Sciatic nerve (tissue), 2 donors: ENCODE measurements at places on chromosomes 5 and 9. TPM values are rescaled to one million over a fixed set of nuclear protein-coding genes. Genes with fewer than 3 reads are reported as not detected.

DNA sequence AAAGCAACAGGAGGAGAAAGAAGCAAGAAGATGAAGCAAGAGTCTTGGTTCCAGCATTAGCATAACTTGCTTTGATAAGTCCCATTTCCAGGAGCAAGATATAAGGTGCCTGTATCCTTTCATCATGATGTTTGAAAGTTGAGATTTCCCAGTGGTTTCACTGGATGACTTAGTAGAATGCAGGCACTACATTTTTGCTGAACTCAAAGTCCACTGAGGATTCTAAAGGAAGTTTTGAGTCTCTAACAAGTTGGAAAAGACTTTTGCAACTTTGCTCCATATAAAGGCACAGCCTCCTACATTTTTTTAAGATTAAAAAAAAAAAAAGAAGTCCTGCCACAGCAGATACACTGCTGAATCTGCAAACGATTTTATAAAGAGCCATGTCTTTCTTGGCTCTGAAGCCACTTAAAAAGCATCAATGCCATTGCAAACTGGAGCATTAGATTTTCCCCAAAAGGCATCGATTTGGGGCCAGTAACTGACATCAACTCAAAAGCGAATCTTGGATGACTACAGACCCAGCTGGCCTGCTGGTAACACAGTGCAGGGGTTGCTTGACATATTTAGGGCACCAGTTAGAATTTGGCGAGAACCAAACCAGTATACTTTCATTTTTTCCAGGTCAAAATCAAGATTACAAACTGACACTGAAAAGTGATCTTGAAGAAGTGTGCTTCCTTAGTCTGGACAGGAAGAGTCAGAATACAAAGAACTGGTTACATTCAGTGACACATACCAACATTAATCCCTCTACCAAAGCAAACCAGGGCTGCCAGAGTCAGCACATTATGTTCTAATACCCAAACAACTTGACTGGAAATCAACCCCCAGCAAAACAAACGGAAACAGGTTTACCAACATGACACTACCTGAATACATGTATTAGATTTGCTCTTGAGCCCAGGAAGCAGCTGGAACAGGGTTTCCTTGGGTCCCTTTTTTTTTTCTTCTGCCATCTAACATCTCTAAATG lies 39.1 kb upstream of the KCNV2 start:
- DNase-seq: no peak

Gene NEUROG1
- not detected for total RNA-seq

GRCh38 chr9:26324786-26325443 lies 567.7 kb downstream of the CAAP1 start:
- no peak for DNase-seq

DNA sequence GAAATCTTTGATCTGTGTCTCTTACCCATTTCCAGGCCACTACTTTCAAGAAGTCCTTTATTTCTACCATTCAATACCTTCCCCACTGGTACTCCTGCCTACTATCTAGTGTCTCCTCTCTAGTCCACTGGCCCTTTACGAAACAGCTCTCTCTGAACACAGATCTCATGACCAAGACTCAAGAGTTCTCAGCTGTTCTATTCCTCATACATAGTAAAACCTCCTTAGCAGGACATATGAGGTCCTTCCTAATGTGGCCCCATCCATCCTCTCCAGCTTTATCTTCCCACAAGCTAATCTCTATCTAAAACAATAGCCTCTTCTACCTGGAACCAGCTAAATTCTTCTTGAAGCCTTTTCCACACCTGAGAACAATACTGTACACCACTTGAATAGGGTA lies 2.6 kb downstream of the TEX10 start:
- DNase-seq: no peak

Gene PCDHB12
- total RNA-seq: 6.6 TPM

- no peak for DNase-seq
These were observed 34.3 kb upstream of the ARL15 start for GRCh38 chr5:54344653-54345052.

Gene ECSCR
- total RNA-seq: 32.3 TPM

DNA sequence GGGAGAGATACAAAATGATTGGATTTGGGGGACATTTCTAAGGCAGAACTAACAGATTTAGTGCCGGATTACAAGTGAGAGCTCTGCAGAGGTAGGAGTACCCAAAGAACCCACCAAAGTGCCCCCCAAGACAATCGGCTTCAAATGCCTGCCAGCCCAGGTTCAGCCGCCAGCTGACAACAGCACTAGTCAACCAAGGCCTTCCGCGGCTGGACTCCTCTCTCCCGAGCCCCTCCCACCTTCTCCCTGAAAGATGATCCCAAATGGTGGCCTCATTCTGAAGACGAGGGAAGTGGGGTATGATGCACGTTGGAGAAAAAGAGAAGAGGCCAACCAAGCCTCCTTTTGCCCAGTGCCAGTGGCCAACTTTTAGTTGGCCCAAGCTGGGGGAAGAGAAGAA lies 210.4 kb upstream of the SLC30A5 start:
- DNase-seq: no peak

- DNase-seq: no peak
These were observed 116.2 kb downstream of the ROR2 start for GRCh38 chr9:91833878-91834255.

Gene IL9
- total RNA-seq: not detected

- DNase-seq: no peak
These were observed 24.5 kb downstream of the OSTF1 start for GRCh38 chr9:75112789-75113188.

DNA sequence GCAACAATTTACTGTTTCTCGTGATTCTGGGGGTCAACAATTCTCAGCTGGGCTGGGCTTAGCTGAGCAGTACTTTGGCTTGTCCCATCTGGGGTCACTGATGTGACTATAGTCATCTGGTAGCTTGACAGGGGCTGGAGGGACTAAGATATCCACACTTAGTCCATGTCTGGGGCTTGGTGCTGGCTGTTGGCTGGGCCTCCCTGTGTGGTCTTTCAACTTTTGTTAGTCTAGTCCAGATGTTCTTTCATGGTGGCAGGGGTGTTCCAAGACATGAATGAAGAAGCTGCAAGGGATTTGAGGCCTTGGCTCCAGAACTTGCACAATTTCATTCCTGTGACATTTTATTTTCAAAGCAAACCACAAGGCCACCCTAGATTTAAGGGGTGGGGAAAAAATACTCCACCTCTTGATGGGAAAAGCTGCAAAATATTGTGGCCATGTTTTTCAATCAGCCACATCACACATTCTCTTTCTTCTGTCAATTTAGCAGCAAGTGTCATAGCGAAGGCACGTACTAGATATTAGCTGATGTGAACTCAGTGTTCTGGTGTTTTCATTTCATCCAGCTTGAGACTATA lies 59.2 kb downstream of the TSSK1B start:
- peak; percentile 62 for DNase-seq

- DNase-seq: no peak
These were observed 213.3 kb downstream of the TSSK1B start for GRCh38 chr5:113221294-113222176.

Gene SPINK7
- not detected for total RNA-seq

GRCh38 chr9:134165357-134166315 lies 1.3 kb upstream of the RNU6ATAC start:
- DNase-seq: no peak

Gene MARCHF6
- total RNA-seq: 174 TPM

DNA sequence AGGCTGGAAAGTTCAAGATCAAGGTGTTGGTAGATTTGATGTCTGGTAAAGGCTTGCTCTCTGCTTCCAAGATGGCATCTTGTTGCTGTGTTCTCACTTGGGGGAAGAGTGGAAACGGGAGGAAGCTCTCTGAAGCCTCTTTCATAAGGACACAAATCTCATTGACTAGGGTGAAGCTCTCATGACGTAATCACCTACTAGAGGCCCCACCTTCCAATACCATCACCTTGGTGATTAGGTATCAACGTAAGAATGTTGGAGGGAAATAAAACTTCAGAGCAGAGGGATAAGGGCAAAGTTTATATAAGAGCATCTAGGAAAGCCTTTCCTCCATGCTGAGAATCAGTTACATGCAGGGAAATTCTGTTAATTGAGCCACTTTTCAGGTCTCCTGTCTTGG lies 15.4 kb upstream of the KLF9 start:
- no peak for DNase-seq
